ENCODE measurements at places on chromosomes 16 and 17. TPM values are rescaled to one million over a fixed set of nuclear protein-coding genes. Genes with fewer than 3 reads are reported as not detected.

The SKAP1 gene
- 1.0 TPM for total RNA-seq

The PLCG2 gene
- total RNA-seq: 10.3 TPM

The HOXB5 gene
- total RNA-seq: 2.1 TPM

- no peak for DNase-seq
Measured at GRCh38 chr16:88516601-88517061, 53.6 kb upstream of the ZC3H18 start.

DNA sequence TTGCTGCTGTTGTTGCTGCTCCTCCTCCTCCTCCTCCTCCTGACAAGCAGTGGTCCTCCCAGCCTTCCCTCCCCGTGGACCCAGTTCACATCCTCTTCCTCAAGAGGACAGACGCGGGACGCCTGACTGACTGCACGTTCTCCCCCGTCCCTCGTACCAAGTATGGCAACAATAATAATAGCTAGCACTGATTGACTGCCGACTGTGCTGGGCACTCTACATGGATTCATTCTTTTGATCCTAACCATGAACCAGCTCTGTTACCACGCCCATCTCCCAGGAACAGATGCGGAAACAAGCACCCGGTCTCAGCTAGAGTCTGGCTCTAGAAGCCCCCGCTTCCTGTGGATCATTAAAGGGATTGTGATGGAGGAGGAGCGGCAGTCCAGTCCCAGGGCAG is 78.0 kb downstream of the GNAO1 start:
- DNase-seq: no peak

GRCh38 chr17:45103269-45103795 is 29.0 kb downstream of the PLCD3 start:
- no peak for DNase-seq

DNA sequence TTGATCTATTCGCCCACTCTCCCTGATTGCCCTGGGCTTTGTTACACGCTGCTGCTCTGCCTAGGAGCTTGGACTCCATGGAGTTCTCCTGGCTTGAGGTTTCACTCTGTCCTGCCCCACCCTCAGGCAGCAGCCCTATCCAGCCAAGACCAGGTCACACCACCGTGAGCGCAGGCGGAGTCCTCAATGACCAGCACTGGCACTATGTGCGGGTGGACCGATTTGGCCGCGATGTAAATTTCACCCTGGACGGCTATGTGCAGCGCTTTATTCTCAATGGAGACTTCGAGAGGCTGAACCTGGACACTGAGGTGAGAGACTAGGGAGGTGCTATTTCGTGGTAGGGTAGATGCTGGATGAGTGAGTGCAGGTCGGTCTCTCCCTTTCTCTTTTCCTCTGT is 3.5 kb downstream of the CNTNAP1 start:
- no peak for DNase-seq

GRCh38 chr16:58176608-58177352 is 21.1 kb downstream of the CSNK2A2 start:
- DNase-seq: no peak

DNA sequence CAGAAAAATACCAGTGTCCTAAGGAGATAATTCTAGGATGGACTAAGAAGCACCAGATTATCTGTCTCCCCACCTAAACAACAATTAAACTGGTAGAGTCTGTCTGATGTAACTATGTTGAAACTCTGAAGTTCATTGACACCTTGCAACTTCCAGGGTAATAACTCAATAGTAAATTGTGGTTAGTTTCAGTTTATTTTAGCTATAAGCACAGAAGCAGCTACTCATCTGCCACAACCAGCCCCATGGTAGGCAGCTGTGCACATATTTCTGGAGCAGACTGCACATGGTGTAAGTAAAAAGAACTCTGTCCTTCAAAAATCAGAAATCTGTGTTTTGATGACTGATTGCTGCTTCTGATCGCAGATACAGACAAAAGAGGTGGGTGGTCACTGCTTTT is 852.1 kb downstream of the CDH11 start:
- DNase-seq: no peak

DNA sequence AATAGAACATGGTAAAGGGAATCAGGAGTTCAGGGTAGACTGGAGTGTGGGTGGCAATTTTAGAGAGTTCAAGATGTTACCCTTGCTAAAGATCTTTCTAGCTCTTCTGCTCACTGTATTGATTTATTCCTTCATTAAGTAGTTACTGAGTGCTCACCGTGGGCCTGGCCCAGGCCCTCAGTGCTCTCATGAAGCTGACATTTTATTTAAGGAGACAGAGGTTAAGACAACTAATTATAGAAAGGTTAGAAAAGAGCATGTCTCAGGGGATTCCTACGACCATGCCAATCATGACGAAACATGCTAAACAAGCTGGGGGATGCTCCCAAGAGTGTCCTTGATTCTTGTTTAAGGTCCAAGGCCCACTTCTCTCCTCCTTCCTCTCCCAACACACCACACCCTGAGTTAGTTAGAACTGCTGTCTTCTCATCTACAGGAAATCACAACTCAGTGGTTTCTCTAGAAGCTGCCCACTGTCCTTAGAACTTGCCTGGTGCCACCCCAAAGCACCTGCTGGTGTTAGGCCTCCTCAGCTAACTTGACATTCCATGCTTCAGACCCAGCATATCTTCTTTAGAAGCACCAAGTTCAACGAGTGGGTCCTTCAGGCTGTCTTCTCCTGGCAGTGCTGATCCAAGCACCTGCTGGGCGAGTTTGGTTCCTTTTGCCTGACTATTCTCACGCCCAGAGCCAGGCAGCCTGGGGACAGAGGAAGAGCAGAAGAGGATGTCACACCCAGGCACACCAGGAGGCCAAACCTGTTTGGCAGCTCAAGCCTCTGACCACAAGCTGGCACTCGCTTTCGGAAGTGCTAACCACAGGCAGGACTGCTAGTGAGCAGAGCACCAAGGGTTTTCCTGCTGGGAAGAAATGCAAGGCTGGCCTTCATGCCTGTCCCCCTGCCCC is 79.0 kb downstream of the GAS7 start:
- no peak for DNase-seq

DNA sequence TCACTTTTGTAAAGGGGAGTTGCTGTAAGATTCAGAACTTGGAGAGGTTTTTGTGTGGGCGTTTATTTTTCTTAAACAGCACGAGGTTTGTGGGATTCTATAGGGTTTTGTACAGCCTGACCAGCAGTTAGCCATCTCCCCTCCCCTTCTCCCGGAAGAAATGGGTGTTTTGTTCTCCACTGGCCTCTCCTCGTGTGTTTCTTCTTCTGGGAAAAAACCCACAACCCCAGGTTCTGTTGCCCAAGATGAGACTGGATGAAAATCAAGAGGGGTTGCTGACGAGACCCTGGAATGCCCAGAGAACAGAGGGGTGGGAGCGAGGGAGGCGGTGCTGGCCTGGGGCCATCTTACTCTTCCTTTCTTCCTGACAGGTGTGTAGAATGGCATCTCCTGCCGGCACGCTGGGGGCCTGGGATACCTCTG is 186.1 kb downstream of the MSI2 start:
- DNase-seq: no peak

DNA sequence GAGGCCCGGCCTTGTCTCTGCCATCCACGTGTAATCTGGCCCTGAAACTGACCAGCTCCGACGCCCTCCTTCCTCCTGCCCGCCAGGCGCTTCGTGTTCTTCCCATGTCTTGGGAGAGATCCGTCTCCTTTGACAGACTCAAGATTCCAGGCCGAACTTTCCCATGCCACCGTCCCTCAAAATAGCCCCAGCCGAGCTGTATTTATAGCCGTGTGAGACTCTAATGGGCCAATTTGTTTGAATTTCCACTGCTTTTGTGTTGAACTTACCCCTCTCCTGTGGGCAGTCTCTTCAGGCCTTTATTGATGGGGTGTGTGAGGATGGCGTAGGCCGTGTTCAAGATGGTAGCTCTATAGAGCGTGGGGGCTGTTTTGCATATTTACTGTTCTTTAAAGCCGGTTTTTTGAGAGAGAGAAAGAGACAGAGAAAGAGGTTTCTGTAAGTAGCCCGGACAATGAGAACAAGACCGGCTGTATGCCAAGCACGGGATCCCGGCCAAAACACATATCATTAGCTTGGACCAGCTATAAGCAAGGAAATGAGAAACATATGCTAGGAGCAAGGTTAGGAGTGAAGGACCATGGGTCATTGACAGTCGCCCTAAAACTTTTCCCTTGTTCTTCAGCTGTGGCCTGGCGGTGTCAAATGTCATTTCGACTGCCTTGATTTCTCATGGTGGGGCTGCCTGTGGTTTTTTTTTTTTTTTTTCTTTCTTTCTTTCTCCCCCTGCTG is 124.5 kb upstream of the ZFHX3 start:
- no peak for DNase-seq

DNA sequence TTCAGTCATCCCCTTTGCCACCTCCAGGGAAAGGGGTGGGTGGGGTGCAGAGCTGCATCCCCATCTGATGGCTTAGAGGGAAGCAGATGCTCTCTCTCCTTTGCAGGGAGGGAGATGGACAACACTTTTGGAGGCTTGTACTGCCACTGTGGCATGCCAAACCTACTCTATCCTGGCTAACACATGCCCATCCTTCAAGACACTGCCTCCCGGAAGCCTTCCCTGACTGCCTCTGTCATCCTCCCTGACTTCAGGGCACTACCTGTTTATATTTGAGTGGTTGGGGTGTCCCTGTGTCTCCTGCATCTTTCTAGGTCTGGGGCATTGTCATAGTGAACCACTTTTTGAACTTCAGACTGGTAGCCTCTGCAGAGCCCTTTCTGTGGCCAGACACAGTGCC is 202.3 kb downstream of the ZNF423 start:
- no peak for DNase-seq

DNA sequence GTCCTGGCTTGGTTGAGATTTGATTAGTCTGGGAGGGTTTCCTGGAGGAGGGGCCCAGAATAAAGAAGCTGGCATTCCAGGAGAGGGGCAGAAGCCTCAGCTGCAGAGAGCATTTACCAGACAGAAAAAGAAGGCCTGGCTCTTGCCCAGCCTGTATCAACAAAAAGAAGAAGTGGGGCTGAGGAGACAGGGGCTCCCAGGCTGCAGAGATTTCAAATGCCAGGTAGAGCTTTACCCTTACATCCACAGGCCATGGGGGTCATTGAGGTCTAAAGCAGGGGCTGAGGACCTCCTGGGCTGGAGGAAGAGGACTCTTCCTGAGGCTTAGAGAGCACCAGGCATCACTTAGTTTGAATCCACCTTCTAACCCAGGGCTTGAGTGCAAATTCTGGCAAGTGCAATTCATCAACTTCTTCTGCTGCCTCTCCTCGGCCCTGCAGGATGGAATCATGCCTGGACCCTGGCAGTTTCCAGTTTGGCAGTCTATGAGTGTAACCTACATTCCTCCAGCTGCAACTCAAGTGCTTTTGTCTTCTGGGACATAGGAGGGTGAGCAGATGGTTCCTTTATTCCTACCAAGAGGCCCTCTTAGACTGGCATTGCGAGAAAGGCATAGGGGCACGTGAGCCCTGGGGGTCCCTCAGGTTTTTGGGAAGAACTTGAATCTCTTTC is 15.3 kb downstream of the CA7 start:
- DNase-seq: no peak

DNA sequence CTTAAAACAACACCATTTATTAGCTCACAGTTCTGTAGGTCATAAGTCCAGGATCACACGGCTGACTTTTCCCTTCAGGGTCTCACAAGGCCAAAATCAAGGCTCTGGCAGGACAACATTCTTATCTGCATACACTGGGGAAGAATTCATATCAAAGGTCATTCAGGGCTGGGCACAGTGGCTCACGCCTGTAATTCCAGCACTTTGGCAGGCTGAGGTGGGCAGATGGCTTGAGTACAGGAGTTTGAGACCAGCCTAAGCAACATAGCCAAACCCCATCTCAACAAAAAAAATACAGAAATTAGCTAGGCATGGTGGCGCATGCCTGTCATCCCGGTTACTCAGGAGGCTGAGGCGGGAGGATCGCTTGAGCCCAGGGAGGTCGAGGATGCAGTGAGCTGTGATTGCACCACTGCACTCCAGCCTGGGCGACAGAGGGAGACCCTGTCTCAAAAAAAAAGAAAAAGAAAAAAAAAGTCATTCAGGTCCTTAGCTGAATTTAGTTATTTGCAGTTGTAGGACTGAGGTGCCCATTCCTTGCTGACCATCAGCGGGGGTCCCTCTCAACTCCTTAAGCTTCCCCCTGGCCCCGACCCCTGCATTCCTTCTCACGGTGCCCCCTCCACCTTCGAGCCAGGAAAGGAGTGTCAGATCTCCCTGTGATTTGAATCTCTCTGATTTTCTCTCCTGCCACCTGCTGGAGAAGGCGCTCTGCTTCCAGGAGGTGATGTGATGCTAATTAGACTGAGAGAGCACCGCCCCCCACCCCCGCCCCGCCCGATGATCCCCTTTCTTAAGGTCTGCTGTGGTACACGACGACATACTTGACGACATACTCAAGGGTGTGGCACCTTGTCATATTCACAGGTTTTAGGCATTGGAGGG is 91.8 kb upstream of the CLEC18A start:
- DNase-seq: no peak

DNA sequence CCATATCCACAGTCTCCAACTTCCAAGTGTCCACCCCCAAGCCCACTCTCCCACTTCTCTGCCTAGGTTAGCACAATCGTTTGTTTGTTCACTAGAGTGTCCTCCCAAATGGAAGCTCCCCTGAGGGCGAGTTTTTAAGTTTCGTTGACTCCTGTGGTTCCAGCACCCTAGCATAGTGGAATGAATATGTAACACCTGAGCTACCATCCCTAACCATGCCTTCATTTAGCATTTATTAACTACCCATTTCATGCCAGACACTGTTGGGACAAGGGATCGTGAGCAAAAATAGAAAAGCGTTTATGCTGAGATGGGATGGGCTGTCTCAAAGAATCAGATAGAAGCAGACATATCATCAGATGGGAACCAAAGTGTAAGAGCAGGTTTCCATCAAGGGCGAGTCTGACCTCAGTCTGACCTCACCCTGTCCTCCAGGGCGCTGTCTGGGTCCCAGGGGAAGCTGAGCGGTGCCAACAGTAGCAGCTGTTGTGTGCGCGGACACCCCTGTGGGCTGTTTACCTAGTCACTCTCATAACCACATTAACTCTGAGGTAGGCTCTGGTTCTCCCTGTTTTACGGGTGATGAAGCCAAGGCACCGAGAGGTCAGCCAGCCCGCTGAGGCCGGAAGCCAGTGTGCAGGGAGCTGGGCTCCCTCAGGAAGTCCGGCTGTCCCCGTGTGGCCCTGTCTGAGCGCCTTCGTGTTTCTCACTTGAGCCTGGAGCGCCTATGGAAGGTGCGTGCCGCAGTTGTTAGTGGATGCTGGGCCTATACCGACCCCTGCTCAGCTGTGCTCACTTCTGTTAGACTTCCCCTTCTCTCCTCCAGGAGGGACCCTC is 6.2 kb downstream of the CNP start:
- no peak for DNase-seq

Measured in progenitor cell of endocrine pancreas (in vitro differentiated cells).